ENCODE measurements at places on chromosomes 3 and 15.

GRCh38 chr3:31180274-31180673 is 285.8 kb upstream of the GADL1 start:
- no peak for DNase-seq

- no peak for DNase-seq
Measured at GRCh38 chr3:52240886-52241370, 2.0 kb upstream of the TWF2 start.

GRCh38 chr3:105436687-105437086 is 70.0 kb downstream of the ALCAM start:
- DNase-seq: no peak

DNA sequence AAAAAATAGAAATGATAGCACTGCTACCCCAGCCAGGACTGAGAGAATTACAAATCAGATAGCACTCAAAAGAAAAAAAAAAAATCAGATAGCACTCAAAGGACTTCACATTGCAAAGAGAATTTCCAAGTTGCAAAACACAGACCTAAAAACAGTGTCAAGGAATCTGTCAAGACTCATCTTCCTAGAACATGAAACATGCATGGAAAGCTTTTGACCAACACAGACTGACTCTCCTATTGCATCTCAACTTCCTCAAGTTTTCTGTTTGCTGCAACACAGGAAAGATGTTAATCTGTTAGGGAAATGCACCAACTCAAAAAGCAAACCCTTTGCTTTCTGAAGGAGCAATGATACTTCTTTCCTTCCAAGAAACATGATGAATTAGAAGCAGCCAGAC is 42.3 kb downstream of the RAB27A start:
- no peak for DNase-seq

GRCh38 chr3:85050821-85051220 is 92.0 kb downstream of the CADM2 start:
- DNase-seq: no peak

DNA sequence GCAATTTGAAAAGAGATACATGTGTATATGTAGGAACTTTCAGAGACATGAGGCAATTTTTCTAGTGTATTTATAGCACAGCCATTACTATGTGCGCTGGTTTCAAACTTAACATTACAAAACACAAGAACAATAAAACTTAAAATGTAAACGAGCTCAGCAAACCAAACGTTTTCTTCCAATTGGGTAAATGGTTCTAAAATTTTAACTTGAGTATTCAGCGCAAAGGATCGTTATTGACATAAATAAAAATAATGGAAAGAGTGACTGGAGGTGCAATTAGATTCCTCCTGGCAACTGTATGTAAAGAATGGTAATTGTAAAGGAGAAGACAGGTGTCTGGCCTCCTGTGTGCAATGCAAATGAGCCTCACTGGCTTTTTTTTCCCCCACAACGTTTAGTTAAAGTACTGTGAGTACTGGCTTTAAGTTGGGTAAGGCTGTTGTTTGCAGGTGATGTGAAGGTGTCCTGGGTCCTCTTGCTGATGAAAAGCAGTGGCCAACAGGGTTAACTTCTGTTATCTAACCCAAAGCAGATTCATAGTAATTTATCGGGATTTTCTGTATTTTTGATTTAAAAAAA is 14.1 kb upstream of the GADL1 start:
- no peak for DNase-seq

DNA sequence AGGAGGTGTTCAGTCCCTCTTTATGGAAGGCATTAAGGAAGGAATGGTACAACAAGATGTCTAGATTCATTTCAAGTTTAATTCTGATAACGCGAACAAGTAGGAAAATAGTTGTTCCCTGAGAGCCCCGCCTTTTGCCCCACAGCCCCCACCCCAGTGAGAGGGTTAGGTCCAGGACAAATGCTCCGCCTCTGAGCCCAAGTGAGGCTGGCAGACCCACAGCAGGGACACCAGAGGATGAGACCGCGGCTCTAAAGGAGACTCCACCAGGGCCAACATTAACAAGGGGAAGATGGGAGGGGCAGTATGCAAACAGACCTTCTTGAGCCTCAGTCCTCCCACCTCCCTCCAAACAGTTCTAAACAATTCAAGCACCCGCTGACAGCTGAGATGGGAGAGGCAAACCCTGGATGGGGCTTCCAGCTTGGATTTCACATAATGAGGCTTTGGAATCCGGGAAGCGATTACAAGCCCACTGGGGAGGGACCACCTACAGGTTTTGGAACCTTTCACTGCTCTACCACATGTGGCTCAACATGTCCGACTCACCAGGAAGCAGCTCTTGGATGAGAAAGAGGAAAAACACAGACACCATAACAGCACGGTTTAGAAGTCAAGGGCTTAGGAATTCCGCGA is 42.9 kb upstream of the IREB2 start:
- peak; percentile 72 for DNase-seq

DNA sequence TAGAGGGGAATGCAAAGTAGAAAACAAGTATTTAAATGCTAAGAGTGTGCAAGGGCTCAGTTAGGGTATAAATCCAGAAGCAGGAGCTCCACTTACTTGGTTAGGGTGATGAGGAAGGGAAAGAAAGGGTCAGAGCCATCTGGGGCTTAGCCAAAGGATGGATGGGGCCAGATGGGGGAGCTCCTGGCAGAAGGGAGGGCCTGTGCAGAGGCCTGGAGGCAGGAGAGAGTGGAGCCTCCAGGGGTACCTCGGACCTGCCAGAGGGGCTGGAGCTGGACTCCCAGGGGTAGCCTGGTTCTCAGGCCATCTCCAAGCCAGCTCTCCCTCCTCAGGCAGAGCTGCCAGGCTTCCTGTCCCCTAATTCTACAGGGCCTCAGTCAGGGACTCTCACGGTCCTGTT is 506.3 kb downstream of the SHQ1 start:
- DNase-seq: no peak

- DNase-seq: no peak
Measured at GRCh38 chr3:159944781-159945180, 43.9 kb upstream of the IL12A start.

All from smooth muscle cell of the brain vasculature (primary cell).